Activated CD8-positive, alpha-beta memory T cell treated with anti-CD3 and anti-CD28 coated beads for 4 hours (primary cell): ENCODE measurements at places on chromosomes 1 and 21.

DNA sequence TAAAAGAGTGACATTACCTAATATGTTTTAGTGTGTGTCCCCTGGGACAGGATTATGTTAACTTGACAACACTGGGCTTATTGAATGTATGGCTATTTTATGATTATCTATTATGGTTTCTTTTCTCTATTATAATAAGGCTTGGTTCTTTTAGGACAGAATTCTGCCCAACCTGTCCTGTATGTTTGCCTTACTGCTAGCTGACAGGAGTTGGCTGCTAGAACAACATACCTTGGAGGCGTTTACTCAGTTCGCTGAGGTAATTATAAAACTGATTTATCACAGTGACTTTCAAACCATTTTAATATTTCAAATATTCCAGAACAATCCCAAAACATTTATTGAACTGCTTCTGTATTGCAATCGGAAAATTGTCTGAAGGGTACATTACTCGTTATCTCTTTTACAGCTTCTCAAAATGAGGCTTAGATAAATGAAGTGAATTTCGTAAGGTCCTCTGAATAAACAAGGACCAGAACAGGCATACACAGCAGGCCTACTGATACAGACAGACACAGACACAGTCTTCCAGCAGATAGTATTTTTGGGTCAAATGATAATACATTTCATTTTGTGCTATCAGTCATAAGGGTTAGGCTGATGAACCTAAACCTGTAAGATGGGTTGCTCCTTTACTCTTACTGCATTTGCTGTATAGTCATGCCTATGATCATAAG, 44.2 kb downstream of the SCYL3 start:
- no peak for DNase-seq

DNA sequence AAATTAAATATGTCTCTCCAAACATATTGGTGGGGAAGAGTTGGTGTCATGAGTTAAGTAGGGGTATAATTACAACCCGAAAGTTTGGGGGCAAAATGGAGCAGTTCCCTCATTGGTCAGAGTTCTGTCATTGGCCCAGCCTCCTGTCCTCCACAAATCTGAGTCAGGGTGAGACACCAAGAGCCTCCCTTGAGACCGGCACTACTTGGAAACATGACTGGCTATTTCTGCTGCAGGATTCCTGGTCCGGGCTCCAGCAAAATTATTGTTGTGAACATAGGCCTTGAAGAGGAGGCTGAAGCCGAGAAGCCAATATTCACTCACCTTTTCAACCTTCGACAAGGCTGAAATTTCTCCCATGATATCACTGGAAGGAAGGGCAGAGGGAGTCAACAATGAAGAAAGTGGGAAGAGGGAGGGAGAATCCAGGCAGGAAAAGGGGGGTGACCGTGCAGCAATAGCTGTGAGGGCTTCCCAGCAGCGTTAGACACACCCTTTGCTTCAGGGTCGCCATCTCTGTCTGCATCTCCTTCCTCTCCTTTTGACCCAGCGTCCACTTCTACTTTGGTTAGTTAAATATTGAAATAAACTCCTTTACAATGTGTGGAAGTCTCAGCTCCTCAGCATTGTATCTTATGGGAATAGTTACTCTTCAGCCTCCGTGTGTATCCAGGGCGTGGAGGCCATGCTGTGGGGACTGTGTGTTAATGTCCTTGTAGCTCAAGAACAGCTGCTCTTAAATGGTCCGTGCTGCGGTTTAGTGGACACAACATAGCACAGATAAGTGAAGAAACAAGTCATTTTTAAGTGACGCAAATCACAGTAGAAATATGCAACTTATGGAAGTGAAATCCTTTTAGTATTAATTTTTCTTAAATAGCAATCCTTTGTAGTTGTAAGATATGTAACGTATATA, 307.4 kb downstream of the DISC1 start:
- no peak for DNase-seq

GRCh38 chr21:44332383-44332782, 6.8 kb downstream of the CFAP410 start:
- DNase-seq = no peak

DNA sequence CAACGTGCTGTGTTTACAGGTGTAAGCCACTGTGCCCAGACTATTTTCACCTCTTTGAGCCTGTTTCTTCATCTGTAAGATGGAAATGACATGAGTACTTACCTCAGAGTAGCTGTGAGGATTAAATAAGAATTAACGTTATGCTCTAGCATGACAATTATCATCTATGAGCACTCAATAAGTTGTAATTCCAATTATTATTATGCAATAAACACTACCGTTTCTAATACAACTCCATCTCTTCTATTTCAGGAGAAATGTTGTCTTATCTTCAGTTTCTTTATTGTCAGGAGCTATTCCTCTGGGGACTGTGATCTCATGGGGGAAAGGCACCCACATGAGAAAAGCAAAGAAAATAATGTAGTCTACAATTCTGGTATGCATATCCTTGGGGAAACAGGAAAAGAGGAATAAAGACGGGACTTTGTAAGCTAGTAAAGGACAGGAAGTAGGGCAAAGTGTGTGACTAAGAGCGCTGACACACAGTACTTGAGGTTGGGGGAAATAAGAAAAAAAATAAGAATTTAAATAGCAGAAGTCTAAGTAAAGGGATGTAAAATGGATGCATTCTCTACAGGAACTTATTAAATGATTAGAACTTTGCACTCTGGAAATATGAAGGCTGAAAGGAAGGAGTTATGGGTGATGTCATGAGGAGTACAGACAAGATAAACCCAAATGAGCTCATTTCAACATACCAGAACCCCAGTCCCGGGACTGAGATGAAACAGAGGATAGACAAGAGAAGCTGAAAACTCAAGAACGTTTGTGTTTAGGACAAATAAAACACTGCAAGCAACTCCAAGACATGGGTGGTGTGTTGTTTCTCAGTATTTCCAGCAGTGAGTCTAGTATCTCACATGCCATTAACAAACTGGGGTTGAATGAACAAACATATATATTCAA, 9.8 kb downstream of the PHC2 start:
- DNase-seq = no peak

DNA sequence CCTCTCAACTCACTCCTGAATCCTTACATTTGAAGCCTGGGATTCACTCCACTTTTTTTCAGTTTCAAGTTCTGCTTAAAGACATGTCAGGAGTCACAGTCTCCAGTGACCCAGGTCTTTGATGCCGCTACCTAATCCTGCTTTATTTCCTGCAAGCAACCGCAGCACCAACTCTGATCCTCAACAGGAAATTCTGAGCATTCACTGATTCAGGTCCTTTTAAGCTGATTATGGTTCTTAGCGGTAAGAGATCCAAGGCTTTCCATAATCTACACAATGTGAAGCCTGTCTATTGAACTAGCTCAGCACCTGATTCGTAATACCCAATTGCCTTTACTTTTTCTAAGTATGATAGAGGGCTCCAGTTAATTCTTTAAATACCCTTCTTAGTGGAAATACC, 43.7 kb upstream of the PIGC start:
- DNase-seq = no peak

DNA sequence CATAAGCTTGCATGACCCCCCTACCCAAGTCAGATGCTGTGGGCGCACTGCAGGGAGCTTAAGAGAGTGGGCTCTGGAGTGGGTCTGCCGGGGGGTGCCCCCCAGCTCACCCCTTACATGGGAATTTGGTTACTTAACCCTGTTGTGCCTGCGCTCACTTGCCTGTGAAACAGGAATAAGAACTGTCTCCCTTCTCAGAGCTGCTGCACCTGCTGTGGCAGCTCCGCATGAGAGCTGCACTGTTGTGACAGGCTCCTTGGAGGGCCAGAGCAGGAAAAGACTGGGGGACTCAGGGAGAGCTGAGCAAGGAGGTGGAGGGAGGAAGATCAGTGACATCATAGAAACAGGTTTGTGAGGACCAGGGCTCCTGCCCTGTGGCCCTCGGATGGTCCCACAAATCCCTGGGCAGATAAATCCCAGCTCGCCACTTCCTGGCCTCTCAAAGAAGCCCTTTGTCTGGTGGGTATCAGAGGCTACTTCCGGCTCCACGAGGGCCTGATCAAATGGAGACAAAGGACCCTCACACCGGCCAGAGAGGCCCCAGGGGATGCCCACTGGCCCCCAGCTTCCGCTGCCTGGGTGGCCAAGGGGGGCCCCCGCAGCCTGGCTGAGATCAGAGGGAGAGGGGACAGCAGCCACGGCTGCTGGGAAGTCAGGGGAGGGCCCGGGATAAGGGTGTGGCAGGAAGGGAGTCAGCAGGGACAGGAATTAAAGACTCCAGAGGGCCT, 28.9 kb upstream of the LAPTM5 start:
- DNase-seq = no peak
